Suppressor macrophage (primary cell): ENCODE measurements at places on chromosomes 6 and 20.

DNA sequence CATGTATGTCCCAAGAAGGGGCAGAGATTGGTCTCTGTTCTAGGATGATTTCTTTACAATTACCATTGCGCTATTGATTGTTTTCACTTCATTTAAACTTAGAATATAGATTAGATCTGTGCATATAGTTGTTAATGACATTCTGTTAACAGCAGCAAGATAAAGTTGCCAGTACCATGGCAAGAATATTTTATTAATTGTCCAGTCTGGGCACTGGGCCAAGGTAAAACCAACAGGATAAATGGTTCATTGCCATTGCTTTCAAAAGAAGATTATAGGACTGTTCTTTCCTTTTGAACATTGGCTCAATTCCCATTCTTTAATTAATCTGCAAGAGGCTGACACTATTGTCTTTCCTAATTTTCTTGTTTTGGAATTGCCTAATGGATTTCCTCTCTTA, 592.4 kb downstream of the RFPL4B start:
- no peak for DNase-seq

- DNase-seq, result no peak
Observed at GRCh38 chr6:156167625-156168071, 609.5 kb upstream of the ARID1B start.

DNA sequence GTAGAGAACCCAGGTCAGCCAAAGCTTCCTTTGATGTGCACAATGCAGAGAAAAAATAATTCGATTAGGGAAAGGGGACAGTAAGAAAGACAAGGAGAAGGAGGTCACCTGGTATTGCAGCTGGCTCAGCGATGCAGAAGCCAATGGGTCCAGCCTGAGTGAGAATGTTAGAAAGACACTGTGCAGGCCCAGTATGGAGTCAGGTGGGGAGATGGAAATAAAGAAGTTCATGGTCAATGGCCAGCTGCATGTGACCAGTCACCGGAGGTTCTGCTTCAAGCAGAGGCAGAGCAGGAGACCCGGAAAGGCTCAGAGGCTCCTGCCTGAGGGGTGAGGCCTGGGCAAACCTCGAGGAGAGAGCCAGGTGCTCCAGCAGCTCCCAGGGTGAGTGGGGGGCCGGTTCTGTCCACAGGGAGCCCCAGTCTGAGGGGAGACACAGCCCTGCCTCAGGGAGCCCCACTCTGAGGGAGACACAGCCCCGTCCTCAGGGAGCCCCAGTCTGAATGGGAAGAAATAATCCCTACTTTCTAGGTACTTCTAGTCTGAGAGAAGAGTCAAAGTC, 51.3 kb downstream of the LRFN2 start:
- no peak for DNase-seq

GRCh38 chr20:7151676-7152470, 384.4 kb downstream of the BMP2 start:
- DNase-seq, result no peak
